ENCODE measurements at places on chromosomes 2 and 18. TPM values are rescaled to one million over a fixed set of nuclear protein-coding genes. Genes with fewer than 3 reads are reported as not detected.

Gene C2orf72
- polyA plus RNA-seq, result 64.1 TPM

Gene ACMSD
- polyA plus RNA-seq, result 3.6 TPM

Gene SIX3
- not detected for polyA plus RNA-seq

Gene MDH1B
- polyA plus RNA-seq, result 0.35 TPM

Gene GTF2A1L
- 0.49 TPM for polyA plus RNA-seq

Gene AKAIN1
- not detected for polyA plus RNA-seq

Gene HJURP
- polyA plus RNA-seq, result 3.6 TPM

Gene CFAP210
- polyA plus RNA-seq, result 0.30 TPM

Gene PRSS56
- polyA plus RNA-seq, result not detected

Gene SGPP2
- polyA plus RNA-seq, result 0.71 TPM

Gene ADCY3
- polyA plus RNA-seq, result 13.8 TPM

Gene SERPINB5
- not detected for polyA plus RNA-seq

Gene LIMS4
- polyA plus RNA-seq, result 0.31 TPM

Gene SIX2
- polyA plus RNA-seq, result 1.3 TPM

Gene NYAP2
- 0.23 TPM for polyA plus RNA-seq

Gene MCFD2
- 144 TPM for polyA plus RNA-seq

Gene PAX8
- polyA plus RNA-seq, result 0.16 TPM

Gene SPP2
- polyA plus RNA-seq, result 71.4 TPM

Gene GPR39
- polyA plus RNA-seq, result 8.2 TPM

Gene FLACC1
- 0.34 TPM for polyA plus RNA-seq

Gene SP9
- polyA plus RNA-seq, result 0.30 TPM

Gene IL36G
- polyA plus RNA-seq, result 1.0 TPM

Data from hepatocyte (in vitro differentiated cells).